Fibroblast of gingiva (primary cell): ENCODE measurements at places on chromosomes 13 and 19.

- no peak for DNase-seq
Measured at GRCh38 chr13:112479389-112479788, 103.2 kb downstream of the SPACA7 start.

- no peak for DNase-seq
Measured at GRCh38 chr13:43431290-43431716, 355.5 kb downstream of the ENOX1 start.

GRCh38 chr13:26961890-26962615, 201.5 kb upstream of the GPR12 start:
- DNase-seq: no peak

DNA sequence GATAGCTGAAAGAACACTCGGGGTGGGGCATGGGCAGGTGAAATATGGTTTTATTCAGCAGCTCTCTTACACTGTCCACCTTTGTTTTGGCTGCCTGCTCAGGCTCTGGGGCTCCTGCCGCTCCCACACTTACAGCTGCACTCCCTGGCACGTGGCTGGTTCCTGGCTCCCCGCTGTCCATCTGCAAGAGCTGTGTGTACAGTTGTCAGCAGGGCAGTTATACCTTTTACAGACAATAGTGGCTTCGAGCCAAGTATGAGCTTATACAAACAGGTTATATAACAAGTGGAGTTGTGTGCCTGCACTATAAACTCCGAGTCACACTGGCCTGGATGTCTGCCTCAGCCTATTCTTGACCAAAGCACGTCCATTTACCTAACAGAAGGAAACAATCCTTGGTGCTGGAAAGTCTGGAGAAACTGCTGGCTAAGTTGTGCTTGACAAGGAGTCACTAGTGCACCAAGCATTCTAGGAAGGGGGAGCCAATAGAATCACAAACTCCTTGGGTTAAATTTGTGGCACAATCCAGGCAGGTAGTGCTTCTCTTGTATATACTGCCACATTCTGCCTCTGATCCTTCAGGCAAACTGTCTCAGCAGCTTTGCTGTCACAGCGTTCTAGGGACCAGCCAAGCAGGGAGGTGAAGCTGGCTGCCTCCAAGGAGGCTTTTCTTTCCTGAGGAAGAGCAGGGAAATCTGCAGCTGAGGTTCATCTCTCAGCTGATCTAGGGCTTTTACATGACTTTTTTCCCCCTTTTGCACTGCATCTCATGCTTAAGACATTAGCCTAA, 68.2 kb downstream of the NHLRC3 start:
- no peak for DNase-seq

DNA sequence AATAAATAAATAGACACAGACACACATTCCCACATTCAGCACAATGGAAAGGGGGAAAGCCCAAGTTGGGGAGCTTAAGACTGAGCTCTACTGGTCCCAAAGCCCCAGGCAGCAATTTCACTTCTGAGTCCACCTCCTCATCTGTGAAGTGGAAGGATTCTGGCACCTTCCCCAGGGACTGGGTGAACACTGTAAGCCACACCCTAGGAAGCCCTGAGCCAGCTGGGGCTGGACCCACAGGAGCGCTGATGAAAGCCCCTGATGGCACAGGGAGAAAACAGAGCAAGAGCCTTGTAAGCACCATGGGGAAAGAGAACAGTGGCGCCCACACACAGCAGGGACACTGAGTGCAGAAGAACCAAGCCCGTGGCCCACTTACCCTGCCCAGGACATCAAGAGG, 37.8 kb downstream of the EPS15L1 start:
- DNase-seq: no peak

DNA sequence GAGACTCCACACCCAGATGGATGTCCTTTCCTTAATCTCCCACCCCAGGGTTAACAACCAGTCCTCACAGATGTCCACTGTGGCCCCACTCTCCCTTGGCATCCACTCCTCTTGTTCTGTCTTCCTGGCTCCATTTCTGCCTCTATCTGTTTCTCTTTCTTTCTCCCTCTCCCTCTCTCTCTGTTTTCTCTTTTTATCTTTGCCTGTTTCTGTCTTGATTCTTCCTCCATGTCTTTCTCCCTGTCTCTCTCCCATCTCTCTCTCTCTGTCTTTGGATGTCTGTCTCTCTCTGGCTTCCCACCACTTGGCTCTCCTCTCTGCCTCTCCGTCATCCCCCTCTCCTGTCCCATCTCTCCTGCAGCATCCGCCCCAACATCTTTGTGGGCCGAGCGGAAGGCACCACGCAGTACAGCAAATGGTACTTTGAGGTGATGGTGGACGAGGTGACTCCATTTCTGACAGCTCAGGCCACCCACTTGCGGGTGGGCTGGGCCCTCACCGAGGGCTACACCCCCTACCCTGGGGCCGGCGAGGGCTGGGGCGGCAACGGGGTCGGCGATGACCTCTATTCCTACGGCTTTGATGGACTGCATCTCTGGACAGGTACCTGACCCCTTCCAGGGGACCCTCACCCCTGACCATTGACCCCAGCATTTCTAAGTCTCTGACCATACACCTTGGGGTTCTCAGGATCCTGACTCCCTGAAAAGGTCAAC, 24.4 kb downstream of the RYR1 start:
- no peak for DNase-seq

DNA sequence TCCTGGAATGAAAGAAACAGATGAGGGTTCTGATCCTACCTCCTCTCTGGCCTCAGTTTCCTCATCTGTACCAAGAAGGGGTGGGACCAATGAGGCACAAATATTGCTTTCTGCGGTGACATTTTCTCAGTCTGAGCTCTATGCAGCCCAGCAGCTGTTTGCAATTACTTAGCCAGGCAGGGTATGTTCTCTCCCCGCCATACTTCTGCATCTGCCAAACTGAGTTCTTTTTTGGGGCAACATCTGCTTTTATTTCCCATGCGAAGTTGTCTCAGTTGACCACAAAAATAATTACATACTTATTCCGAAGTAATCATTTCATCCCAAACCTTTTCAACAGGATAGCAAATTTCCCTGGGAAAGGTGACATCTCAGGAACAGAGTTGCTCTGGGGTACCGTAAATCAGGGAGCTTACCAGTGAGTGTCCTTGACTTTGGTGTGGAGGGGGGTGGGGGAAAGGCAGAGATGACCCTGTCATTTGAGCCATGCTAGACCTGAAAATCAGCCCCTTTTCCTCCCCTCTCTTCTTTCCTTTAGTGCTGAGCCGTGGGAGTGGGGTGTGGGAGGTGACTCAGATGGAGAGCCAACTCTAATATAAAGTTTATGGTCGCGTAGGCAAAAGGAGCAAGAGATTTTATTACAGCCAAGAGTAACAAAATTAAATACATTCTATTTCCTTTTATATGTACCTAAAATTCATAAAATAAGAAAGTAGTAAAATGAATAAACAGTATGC, 165.7 kb upstream of the KL start:
- DNase-seq: peak; percentile 78

GRCh38 chr19:15640294-15640903, at the start of gene CYP4F3:
CYP4F3 (plus strand) TSS chr19:15640897; CDS start chr19:15641416, 519 bp downstream.
- no peak for DNase-seq

DNA sequence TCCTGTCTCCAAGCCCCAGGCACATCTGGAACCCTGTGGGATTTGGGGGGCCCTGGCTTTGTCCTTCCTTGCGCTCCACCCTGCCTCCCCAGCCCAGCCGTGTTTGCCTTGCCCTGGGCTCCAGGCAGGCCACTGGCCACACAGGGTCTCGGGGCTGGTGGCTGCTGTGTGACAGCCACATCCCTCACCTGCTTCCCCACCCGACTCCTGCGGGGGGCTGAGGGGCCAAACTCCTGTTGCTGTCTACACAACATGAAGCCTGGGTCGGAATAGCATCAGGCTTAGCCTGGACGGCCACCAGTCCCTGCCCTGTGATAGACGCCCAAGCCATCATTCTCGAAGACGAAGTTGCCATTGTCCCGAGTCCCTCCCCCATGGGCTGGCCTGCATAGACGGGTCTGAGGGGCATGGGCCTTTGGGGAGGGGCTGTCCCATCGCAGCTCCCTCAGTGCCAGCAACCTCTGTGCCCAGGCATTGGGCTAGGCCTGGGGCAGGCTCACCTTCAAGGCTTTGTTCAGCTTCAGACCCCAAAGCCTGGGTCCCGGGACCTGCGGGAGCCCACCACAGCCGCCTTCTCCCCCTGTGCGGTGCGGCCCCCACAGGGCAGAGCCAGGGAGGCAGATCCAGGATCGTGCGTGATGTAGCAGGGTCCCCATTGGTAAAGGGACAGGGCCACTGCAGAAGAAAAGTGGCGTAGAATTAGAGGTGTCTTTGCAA, 15.5 kb upstream of the TEKTIP1 start:
- no peak for DNase-seq

DNA sequence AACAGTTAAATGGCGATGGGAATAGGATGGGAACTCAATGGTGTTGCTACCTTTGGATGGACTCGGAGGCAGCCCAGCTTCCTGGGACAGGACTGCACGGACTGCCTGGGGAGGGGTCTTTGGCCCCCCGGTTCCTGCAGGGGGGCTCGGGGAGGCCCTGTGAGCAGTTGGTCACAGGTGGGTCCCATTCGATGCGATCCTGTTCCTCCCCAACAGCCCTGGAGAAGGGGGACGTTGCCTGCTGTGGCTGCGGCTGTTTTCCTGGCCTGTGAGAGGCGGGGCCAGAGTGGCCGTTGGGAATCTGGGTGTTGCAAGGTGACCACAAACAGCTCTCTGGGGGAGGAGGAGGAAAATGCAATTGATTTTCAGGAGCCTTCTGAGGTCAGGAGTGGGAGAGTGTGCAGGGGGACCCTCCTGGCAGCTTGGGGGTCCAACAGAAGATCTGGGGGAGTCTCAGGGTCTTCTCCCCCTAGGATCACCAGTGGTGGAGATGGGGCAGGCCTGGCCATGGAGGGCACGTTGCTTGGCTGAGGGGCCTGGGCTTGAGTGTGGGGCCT, 1.9 kb upstream of the PLPPR3 start:
- DNase-seq: no peak

DNA sequence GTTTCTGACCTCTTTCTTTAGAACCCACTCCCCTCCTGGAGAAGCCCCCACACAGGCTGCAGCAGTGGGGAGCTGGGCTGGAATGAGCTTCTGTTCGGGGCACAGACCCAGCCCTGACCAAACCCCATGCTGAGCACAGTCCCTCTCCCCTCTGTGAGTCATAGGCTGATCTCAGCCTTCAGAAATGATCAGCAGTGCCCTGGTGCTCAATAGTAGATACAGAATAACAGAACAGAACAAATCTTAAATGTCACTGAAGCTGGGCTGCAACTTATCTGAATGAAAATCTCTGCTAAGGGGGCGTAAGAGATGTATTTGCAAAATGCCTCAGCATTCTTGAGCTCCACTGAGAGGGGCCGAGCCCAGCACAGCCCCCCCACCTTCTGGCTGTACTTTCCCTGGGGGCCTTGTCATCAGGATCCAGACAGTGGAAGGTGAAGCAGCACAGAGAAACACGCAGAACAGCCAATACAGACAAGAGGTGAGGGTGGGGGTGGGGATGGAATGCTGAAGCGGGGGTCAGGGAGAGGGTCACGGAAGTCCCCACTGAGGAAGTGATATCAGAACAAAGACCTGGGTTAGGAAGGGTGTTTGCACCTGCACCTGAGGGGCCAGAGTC, 9.9 kb downstream of the ZNF665 start:
- DNase-seq: peak; percentile 11

GRCh38 chr13:34751492-34751891, 190.6 kb upstream of the NBEA start:
- no peak for DNase-seq

DNA sequence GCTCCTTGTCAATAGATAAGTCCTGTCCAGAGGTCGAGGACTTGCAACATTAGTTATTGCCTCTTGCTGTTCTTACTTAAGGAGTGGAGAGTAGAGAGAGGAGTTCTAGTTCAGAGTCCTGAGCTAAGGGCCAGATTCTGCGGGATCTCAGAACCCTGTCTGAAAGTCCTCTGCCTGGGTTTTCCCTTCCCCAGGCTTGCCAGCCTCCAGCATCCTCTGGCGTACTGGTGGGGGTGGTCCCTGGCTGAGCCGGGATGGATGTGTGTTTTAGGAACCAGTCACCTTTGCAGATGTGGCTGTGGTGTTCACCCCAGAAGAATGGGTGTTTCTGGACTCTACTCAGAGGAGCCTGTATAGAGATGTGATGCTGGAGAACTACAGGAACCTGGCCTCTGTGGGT, 26.0 kb downstream of the ZNF333 start:
- DNase-seq: no peak

GRCh38 chr13:112951674-112952371, 17.2 kb upstream of the MCF2L start:
- no peak for DNase-seq

- no peak for DNase-seq
Measured at GRCh38 chr19:40601134-40601974, at the start of gene LTBP4. LTBP4 (plus strand) TSS chr19:40601369; CDS start chr19:40601388, 19 bp downstream.

DNA sequence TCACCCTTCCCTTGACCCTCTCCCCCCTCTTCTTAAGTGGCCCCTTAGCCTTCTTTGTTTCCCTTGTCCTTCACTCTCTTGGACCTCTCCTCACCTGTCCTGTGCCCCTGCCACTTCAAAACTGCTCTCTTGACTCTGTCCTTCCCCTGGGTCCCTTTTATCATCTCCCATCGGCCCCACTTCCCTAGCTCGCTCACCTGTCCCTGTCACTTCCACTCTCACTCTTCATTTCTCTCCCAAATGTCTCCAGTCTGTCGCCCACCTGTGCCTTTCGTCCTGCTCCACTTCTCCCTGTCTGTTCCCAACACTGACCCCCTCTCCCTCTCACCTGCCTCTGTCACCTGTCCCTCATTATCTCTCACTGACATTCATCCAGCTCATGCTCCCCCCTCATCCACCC, 699 bp downstream of the IFNL1 start:
- no peak for DNase-seq

DNA sequence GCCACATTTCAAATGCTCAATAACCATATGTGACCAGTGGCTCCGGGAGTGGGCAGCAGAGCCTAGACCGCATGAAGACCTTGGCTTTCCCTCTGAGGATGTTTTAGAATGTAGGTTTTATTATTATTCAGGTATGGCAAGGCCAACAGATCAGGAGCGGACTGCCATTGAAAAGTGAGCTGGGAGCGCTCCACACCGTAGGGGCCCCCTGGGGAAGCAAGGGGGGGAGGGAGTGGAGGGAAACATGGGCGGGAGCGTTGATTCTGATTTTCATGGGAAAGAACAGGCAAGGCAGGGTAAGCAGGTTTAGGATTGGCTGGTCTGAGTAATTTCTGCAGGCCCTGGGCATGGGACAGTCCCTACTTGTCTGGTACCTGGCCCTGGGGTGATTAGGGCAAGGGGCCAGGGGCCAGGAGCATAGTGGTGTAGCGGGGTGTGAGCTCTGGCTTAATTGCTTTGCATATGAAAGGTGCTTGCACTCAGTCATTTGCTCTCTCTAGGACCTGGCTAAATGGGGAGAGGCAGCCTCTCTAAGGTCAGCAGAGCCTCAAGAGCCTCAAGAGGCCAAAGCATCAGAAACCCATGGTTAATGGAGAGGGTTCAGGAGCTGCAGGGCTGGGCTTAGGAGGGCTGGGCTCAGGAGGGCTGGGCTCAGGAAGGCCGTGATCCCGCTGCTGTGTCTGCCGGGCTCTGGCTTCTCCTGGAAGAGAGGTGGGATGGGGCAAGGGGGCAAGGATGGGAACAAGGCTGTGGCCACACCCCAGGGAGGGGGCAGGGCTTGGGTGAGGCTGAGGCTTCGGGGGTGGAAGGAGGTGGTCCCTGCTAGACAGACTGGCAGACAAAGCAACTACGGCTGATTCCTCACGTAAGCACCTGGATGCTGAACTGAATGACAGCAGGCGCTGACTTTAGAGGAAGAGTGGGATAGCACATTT, 82.0 kb upstream of the WASF3 start:
- DNase-seq: no peak

GRCh38 chr19:17243830-17244617, 1.7 kb downstream of the NR2F6 start:
- DNase-seq: peak; percentile 59
